ENCODE measurements at places on chromosomes 5 and 9.

DNA sequence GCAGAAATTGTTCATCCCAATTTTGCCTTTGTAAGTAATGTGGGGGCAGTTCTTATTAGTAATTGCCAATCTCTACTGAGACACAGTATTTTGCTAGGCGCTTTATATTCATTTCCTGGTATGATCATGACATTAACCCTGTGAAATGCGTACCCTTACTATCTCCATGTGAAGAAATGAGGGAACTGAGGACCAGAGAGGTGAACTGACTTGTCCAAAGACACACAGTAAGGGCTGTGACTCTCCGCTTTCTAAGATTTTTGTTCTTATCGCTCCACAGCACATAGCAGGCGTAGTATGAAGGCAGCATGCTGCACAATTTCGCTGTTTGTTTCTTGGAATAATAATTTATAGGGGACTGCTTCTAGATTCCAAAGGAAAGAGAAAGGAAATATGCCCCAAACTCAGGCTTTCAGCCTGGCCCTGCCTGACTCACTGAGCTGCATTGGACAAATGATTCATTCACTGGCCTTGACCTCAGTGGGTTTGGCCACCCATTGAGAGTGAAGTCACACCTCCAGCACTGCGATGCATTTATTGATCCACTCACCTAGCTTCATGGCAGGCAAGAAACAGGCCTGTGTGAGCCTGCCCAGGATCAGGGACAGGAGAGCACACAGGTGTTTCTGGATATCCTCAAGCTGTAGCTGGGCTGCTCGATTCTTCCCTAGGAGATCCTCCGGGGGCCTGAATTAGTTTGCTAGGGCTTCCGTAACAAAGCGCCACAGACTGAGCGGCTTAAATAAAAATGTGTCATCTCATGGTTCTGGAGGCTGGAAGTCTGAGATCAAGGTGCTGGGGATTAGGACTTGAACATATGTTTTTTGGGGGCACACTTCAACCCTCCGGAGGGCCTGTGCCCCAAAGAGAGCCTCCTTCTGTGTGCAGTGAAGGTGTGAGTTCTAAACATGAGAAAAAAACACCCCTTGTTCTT is 7.2 kb upstream of the DUSP1 start:
- DNase-seq, result peak; percentile 53

- DNase-seq, result no peak
Observed at GRCh38 chr5:110663525-110663924, 62.9 kb downstream of the TMEM232 start.

DNA sequence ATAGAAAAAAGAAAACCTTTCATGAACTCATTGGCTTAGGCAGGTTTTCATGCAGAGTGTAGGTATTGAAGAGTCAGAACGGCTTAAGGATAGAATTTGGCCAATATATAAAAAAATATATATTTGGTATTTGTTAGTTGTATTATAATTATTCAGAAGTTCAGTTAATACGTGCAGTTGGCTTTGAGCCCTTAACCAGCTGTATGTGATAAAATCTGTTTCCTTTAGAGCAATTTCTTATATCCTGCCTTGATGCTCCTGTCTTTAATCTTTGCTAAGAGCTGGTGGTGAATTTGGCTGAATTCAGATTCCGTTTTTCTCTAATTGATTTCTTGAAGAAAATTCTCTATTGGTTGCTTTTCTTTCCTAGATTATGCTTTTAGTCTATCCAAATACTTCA is 3.7 kb downstream of the ANXA1 start:
- DNase-seq, result no peak

GRCh38 chr9:37693260-37693659 is 42.5 kb downstream of the FRMPD1 start:
- DNase-seq, result no peak
